Thoracic aorta (tissue), 2 donors: ENCODE measurements at places on chromosomes 5 and 9.

DNA sequence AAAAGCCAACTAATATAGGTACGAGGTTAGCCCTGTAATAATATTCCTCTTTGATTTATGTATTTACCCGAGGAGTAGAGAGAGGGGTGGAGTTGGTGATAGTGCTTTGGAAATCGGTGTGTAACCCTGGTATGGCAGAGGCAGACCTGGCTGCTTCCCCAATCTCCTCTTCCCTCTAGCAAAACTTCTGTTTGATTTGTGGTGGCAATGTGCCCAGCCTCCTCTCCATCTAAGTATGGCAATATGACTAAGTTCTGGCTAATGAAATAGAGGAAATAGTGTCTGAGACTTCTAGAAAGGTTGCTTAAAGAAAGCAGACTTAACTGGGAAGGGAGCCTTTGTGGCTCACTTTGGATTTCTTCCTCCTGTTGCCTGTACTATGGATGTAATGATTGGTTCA is 491.1 kb downstream of the ENC1 start:
- DNase-seq: peak; percentile 9

- no peak for DNase-seq
Observed at GRCh38 chr5:138466125-138466899, 1.0 kb downstream of the EGR1 start.

GRCh38 chr9:5879419-5880181 is 11.1 kb upstream of the MLANA start:
- no peak for DNase-seq

DNA sequence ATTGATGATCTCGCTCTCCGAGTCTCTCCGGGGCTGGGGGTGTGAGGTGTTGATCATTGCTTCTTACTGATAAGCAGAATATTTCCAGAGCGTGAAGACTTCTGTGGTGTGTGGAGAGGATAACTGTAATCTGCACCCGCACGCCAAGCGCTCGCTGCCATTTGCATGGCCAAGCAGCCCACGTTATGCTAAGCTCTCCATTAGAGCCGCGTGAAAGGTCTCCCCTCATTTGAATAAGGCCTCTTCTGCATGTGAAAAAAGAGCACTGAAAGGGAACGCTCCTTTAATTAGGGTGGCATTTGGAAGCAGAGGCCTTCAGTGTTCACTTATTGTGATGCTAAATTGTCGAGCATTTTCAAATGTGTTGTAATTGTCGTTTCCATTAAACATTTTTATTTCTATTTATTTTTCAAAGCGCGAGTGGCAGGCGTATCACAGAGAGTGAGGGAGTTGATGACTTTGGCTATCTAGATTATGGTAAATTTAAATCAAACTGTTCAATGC is 163.6 kb upstream of the IRX2 start:
- no peak for DNase-seq

- DNase-seq: no peak
Observed at GRCh38 chr5:36089989-36090388, 23.3 kb upstream of the UGT3A2 start.

- DNase-seq: peak; percentile 46
Observed at GRCh38 chr9:14251154-14252071, 62.5 kb downstream of the NFIB start.

DNA sequence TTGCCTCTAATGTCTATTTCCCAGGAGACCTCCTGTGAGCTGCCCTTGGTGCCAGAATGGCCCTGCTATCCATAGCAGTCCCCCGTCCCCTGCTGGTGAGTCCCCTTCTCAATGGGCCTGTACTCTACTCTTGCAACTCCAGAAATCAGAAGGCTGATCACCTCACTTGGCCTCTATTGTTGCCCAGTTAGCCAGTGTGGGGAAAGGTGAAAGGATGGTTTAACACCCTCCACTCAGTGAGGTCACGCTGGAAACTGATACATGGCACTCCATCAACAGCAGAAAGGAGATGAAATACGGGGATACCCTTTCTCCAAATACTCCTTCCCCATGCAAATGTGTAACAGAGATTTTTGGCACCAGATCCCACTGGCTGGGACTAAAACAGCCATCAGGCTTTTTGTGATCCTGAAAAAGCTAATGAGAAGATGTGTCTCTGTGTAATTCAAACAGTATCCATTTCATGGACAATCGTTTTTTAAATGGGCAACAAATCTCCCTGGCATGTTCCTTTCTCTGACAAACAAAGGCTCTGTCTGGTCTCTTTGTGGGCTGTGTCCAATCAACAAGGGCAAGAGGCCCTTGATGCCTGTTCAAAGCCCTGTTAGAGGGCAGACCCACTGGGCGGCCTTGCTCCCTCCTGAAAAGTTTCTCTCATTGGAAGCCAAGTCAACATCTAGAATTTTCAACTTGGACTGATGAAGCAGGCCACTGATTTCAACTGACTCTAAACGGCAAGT is 343.7 kb downstream of the SPOCK1 start:
- no peak for DNase-seq

DNA sequence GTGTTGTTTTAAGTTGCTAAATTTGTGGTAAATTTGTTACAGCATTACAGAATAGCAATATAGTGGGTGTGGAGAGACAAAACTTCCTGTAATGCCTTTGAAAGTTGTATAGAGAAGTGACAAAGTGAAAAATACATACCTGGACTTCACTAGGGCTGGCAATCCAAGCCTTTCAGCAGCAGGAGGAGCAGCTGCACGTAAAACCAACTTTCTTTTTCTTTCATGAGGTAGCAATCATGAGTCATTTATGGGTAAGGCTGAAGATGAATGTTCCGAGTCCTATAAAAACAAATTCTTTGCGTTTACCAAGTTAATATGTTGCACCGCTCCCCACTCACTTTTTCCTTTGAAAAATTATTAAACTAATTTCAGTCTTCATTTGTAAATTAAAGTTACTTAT is 1138.2 kb downstream of the TAF11L14 start:
- DNase-seq: no peak

DNA sequence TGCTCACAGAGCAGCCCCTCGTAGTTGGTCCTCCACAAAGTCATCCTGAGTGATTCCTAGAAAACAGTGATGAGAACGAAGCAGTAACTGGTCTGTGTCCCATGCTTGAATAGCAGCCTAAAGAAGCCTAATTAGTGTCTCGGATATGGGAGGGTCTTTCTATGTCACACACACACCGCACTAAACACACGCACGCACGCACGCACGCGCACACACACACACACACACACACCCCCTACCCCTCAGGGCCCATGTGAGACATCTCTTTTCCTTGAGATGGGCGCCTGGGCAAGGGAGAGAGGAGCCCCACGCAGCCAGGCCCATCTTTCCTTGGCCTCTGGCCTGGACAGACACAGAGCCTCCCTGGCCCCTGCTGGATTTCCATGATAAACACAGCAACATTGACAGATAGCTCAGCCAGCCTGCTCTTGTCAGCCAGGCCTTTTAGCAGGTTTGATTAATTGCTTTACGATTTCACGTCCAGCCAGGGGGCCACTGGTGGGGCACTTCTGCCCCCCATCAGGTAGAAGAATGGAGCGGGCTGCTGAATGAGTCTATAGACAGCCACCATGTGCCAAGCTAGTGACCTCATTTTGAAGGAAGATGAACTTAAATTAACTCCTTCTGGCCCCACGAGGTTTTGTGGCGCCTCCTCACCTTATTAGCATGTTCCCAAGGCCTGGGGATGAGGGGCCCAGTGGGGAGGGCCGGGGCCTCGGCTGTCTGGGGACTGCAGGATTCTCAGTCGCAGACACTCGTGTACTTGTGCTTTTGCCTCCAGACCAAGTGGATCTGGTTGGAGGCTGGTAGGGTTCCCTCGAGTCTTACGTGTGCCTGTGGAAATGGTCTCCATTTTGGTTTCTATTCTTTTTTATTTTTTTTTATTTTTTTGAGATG is 36.2 kb upstream of the PRDM12 start:
- DNase-seq: no peak
